Smooth muscle cell of the brain vasculature (primary cell): ENCODE measurements at places on chromosomes 3 and 15.

- DNase-seq, result no peak
Observed at GRCh38 chr15:50390554-50391264, 33.5 kb upstream of the USP8 start.

GRCh38 chr3:47580481-47580880 lies 1.8 kb upstream of the CSPG5 start:
- no peak for DNase-seq

DNA sequence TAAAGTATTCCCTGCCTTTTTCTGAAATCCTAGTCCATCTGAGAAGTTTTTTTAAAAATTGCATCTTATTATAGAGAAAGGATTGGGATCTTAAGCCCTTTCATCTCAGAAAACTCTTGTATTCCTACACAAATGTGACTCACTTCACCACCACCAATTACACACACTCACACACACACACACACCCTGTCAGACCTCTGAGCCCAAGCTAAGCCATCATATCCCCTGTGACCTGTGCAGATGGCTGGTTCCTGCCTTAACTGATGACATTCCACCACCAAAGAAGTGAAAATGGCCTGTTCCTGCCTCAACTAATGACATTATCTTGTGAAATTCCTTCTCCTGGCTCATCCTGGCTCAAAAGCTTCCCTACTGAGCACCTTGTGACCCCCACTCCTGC lies 1181.9 kb downstream of the ROBO2 start:
- DNase-seq, result no peak

DNA sequence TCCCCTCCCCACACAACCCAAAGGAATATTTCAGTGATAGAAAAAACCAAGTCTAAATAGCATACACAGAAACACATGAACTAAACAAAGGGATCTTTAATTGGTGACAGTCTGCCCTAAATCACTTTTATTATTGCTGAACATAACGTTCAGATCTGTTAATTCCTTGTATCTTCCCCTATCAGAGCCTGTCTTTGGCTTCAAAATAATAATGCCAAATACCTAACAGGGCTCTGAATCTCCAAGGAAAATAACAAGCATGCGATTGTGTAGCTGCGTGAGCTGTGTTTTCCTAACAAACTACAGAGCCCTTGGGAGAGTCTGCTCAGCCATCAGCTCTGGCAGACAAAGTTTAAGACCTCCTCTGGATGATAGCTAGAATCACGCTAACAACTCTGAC lies 1010.1 kb downstream of the ROBO1 start:
- DNase-seq, result no peak

DNA sequence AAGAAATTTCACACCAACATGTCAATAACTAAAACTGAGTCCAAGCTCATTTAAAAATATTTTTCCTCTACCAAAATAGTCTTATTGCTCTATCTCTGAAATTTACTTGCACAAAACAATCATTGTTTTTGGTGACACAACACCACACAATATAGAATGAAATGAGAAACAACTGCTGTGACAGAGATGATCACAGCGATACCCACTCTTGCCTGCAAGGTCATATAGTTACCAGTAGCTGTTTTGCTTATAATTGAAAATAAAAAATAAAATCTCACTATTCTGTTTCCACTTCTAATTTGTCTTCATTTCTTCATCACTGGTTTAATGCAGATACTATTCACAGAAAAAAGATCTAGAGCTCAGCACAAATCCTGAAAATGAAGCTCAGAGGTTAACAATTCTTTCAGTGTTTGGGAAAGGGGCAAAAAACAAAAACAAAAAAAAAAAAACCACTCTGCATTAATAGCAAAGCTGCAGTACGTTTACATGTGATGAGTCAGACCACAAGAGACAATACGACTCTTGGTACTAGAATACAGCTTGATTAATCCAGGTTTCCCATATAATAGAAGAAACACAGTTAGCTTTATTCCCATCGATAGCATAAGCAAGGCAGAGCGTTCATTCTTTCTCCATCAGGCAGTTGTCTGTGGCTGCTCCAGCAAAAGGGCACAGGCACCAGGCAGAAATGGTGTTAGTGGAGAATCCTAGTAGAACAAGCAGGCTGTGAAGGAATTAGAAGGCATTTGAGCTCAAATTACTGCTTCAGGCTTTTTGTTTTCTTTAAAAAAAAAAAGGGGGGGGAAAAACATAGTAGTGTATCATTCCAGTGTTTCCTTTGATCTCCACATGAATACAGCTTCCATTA lies 773 bp downstream of the ANKRD28 start:
- no peak for DNase-seq

GRCh38 chr3:8840556-8840955 lies 71.1 kb upstream of the OXTR start:
- no peak for DNase-seq

DNA sequence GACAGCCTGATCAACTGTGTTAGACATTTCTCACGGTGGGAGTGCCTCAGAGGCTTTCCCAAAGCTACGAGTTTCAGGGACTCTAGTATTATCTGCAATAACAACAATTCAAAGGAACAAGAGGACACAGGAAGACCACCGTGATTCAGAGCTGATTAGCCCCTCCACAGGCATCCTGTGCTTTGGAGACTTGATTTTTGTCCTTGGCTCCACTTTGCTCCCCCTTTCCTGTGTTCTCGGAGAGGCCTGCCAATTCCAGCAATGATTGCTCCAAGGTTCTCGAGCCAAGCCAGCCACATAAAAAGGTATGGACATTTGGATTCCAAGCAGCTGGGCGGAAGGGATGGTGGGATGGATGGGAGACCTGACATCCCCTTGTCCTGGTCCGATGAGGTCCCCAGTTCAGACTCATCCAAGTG lies 14.3 kb downstream of the EHD4 start:
- no peak for DNase-seq

DNA sequence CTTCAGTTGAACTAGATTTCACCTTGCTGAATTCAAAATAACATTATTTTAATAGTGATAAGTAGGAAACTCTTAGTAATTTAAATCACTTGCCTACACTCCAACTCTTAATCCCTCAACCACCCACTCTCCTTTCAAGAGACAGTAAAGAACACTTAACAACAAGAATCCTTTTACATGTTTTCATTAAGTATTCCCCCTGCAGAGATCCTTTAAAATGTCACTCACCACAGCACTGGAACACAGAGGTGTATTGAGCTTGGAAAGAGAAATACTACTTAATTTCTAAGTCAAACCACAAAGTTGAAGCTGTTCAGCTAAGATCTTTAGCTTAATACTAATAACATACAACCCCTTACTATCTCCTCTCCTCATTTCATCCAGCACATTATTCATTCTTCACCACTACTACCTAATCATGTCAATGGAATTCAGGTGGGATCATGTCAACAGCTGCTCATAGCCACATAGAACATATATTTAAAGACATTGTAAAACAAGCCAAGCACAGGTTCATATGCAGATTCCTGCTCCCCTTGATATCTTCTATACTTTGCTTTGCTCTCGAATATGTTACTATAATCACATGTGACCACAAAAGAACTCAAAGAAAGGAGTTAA lies 40.5 kb downstream of the IMPG2 start:
- DNase-seq, result no peak

- no peak for DNase-seq
Observed at GRCh38 chr15:41205315-41205714, 25.2 kb downstream of the EXD1 start.

DNA sequence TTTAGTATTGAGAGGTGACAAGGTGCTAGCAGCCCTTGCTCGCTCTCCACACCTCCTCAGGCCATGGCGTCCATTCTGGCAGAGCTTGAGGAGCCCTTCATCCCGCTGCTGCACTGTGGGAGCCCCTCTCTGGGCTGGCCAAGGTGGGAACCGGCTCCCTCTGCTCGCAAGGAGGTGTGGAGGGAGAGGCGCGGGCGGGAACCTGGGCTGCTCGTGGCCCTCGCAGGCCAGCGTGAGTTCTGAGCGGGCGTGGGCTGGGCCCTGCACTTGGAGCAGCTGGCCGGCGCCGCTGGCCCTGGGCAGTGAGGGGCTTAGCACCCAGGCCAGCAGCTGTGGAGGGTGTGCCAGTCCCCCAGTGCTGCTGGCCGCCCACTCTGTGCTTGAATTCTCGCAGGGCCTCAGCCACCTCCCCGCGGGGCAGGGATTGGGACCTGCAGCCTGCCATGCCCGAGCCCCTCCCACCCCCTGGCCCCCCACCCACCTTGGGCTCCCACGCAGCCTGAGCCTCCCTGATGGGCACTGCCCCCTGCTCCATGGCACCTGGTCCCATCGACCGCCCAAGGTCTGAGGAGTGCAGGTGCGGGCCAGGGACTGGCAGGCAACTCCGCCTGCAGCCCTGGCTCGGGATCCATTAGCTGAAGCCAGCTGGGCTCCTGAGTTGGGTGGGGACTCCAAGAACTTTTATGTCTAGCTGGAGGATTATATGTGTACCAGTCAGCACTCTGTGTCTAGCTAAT lies 785.2 kb downstream of the DIPK2A start:
- DNase-seq, result no peak

DNA sequence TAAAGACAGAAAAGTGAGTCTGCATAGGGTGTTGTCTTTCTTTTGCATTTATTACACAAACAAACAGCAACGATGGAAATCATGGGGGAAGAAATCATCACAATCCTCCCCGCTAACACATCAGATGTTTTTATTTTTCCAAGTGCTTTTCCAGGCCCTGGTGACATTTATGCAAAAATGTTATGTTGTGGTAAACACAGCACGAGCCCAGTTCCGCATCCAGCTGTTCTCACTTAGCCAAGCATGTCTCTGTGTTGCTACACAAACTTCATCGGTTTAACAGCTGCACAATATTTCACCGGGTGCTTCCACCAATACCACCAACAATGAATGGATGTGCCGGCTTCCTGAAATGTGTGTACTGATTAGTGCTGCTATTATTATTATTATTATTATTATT lies 53.7 kb upstream of the ABHD17C start:
- DNase-seq, result no peak

- DNase-seq, result no peak
Observed at GRCh38 chr3:133490468-133491351, 82.8 kb upstream of the CDV3 start.

DNA sequence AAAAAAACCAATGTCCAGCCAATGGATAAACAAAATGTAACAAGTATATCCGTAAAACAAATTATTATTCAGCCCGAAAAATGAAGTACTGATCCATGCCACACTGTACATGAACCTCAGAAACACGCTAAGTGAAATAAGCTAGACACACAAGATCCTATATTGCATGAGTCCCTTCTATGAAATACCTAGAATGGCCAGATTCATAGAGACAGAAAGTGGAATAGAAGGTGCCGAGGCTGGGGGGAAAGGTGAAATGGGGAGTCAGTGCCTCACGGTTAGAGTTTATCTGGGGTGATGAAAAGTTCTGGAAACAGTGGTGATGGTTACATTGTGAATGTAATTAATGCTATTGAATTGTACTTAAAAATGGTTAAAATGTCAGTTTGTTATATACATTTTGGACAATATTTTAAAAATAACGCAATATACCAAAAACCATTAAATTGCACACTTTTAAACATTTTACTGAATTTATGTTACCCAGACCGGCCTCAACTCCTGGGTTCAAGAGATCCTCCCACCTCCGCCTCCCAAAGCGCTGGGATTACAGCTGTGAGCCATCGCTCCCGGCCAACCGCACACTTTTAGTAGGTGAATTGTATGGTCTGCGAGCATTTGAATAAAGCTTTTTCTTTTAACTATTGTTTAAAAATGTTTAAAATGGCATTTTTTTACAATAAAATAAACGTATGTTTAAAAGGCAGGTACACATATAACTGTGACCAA lies 2.1 kb downstream of the RNF168 start:
- DNase-seq, result no peak

DNA sequence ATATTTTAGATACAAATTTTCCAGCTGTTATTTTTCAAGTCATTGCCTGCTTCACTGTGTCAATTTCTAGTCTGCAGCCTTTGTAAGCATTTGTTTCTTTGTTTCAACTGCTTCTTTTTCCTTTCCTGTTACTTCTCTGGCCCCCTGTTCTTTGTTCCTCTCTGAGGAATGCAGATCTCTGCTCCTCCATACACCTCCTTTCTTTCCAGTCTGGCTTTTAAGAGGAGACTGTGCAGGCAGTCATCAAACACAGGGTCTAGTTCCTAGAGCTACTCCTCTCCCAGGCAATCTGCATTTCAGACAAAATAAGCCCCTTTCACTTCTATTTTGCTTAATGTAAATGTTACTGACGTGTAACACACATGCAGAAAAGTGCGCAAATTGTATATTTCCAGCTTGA lies 502.9 kb downstream of the PDCD6IP start:
- no peak for DNase-seq

- DNase-seq, result no peak
Observed at GRCh38 chr3:42519568-42519962, 17.1 kb downstream of the VIPR1 start.

- no peak for DNase-seq
Observed at GRCh38 chr3:185825639-185826481, 1.0 kb upstream of the IGF2BP2 start.

DNA sequence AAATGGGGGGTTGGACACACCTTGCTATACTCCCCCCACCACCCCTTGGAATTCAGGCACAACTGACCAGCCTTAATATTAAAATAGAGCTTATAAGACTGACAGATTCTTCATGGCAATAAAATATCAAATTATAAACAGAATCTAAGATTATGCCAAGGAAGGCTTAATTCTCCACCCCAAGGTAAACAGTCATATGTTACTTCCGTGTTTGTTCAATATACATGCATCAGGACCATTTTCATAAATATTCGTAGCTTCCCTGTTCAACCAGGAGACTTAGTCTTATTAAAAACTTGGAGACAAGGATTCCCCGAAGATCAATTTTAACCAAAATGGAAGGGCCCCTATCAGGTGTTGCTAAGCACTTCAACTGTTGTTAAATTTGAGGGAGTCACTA lies 13.3 kb upstream of the EHHADH start:
- no peak for DNase-seq

DNA sequence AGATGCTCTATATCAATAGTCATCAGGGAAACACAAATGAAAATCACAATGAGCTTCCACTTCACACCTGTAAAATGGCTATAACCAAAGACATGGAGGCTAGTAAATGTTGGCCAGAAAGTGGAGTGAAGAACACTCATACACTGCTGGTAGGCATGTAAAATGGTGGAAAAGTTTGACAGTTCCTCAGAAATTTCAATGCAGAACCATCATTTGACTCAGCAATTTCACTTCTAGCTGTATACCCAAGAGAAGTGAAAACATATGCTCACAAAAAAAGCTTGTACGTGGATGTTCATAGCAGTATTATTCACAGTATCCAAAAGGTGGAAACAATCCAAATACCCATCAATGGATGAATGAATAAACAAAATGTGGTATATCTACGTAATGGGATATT lies 19.2 kb upstream of the TOP2B start:
- no peak for DNase-seq

GRCh38 chr3:15926871-15927270 lies 129.1 kb upstream of the ANKRD28 start:
- no peak for DNase-seq
